Prostate gland (tissue), 2 donors: ENCODE measurements at places on chromosomes 4 and X.

GRCh38 chr4:153520801-153521329 is 54.7 kb downstream of the TMEM131L start:
- no peak for DNase-seq

GRCh38 chr4:124535003-124535402 is 177.5 kb downstream of the ANKRD50 start:
- DNase-seq = no peak

DNA sequence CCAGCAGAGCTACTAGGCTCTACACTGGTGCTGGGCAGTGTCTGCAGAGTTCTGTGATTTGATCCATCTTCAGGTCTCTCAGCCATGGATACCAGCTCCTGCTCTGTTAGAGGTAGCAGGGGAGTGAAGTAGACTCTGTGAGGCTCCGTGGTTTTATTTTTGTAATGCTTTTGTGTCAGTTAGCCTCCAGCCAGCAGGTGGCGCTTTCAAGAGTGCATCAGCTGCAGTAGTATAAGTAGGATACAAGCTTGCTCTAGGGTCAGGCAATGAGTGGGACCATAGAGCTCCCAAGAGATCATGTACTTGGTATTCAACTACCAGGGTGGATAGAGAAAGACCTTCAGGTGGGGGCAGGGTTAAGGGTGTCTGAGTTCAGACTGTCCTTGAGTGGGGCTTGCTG is 362.5 kb upstream of the TRAM1L1 start:
- no peak for DNase-seq

DNA sequence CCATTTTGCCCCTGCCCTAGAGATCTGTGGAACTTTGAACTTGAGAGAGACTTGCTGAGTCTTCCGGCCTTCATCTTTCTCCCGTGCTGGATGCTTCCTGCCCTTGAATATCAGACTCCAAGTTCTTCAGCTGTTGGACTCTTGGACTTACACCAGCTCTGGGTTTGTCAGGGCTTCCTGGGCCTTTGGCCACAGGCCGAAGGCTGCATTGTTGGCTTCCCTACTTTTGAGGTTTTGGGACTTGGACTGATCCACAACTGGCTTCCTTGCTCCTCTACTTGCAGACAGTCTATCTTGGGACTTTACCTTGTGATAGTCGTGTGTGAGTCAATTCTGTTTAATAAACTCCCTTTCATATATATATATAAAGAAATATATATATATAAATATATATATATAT is 1071.0 kb downstream of the ADGRL3 start:
- no peak for DNase-seq
